ENCODE measurements at places on chromosomes 6 and 20. TPM values are rescaled to one million over a fixed set of nuclear protein-coding genes. Genes with fewer than 3 reads are reported as not detected.

Gene MTFR2
- 0.79 TPM for polyA plus RNA-seq

Gene TNNC2
- polyA plus RNA-seq, result 1.2 TPM

Gene RCAN2
- polyA plus RNA-seq, result not detected

DNA sequence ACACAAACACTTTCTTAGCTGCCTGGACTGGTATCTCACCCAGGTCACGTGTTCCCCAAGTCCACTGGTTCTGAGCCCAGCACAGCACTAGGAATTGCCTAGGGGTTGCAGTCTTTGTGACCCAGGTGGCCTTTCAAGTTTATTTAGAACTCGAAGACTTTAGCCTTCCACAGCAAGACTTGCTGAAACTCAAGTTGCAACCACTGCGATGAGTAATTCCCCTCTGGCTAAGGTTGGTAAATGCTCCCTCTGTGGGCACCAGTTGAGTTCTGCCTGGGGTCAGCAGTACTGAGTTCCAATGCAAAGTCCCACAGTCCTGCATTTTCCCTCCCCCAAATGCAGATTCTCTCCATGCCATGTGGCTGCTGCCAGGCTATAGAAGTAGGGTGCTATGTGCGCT, 77.6 kb upstream of the MOCS1 start:
- H3K27me3 ChIP-seq, result no peaks in the 10 kb centered on the region
- no peak for DNase-seq
- no peaks in the 10 kb centered on the region for H3K36me3 ChIP-seq
- no peaks in the 10 kb centered on the region for H3K4me1 ChIP-seq

Gene BCAS1
- polyA plus RNA-seq, result 0.01 TPM

GRCh38 chr6:63597141-63598048, 25.1 kb downstream of the LOC128125822 start:
- peaks cover 3% of the 10 kb centered on the region for H3K27me3 ChIP-seq
- H3K36me3 ChIP-seq, result no peaks in the 10 kb centered on the region
- no peak overlapping the region for H3K27ac ChIP-seq
- peaks cover 13% of the 10 kb centered on the region for H3K4me1 ChIP-seq

DNA sequence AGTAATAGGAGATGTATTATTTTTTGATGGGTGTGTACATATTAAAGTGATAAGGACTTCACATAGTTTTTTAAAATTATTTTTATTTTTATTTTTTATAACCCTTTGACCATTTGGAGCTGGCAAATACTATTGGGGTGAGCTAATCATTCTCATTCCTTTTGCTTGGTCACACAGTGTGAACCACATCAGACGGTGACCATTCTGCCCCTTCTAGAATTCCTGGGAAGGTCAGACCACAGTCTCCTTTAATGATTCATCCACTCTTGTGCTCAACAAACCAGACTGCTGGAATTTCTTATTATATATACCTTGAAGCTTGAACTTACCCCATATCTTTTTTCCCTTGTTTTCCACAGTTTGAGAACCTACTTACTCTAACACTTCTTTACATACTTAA, 23.9 kb upstream of the PRL start:
- H3K4me1 ChIP-seq, result no peaks in the 10 kb centered on the region
- no peaks in the 10 kb centered on the region for H3K27me3 ChIP-seq
- DNase-seq, result no peak
- H3K36me3 ChIP-seq, result no peaks in the 10 kb centered on the region
- no peak overlapping the region for H3K27ac ChIP-seq

GRCh38 chr6:37313723-37314486, 39.9 kb upstream of the RNF8 start:
- H3K36me3 ChIP-seq, result peaks cover 35% of the 10 kb centered on the region
- no peak for DNase-seq
- H3K4me1 ChIP-seq, result no peaks in the 10 kb centered on the region
- H3K4me3 ChIP-seq, result no peak overlapping the region
- no peaks in the 10 kb centered on the region for H3K27me3 ChIP-seq
- H3K27ac ChIP-seq, result no peak overlapping the region

DNA sequence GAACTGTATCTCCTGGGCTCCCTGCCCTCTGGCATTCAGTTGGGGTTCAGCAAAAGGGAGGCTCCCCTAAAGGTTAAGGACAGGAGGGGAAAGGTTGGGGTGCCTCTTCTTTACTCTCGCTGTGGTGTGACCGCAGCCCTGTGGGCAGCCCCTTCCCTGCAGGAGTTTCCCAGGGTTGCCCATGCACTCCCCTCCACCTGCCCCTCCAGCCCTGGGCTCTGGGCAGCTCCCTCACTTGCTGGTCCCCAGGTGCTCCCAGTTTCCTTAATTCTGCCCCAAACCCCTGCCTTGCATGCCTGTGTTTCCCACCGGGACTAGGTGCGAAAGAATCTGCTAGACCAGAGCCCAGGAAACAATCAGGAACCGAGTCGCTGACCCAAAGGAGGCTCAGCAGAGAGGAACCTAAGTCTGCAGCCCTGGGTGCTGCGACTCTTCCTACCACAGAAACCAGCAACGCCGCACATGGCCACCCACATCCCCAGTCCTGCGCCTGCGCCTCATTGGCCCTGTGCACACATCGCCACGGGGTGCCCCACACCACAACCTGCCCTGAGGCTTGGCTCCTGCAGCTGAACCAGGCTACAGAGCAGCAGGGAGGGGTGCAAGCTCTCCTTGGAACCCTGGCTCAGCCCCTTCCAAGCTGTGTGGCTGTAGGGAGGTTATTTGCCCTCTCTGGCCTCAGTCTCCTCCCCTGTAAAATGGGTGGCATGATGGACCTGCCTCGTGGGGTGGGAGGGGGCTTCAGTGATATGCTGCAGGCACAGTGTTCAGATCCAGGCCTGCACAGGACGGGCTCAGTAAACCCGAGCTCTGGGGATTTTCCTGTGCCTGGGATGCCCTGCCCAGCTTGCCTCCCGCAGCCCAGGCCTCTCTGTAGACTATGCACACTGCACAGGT, 487.6 kb downstream of the PREX1 start:
- H3K4me1 ChIP-seq, result no peaks in the 10 kb centered on the region
- H3K27me3 ChIP-seq, result no peaks in the 10 kb centered on the region
- no peak overlapping the region for H3K4me3 ChIP-seq
- no peak for DNase-seq
- H3K27ac ChIP-seq, result no peak overlapping the region
- H3K36me3 ChIP-seq, result no peaks in the 10 kb centered on the region

GRCh38 chr6:18845896-18846295, 458.7 kb downstream of the RNF144B start:
- H3K36me3 ChIP-seq, result no peaks in the 10 kb centered on the region
- no peaks in the 10 kb centered on the region for H3K4me1 ChIP-seq
- H3K27me3 ChIP-seq, result no peaks in the 10 kb centered on the region

GRCh38 chr6:160962835-160963623, 28.5 kb upstream of the MAP3K4 start:
- no peak for DNase-seq
- no peaks in the 10 kb centered on the region for H3K27me3 ChIP-seq
- H3K27ac ChIP-seq, result no peak overlapping the region
- no peaks in the 10 kb centered on the region for H3K36me3 ChIP-seq
- no peaks in the 10 kb centered on the region for H3K4me1 ChIP-seq

Gene TAF4
- 14.9 TPM for polyA plus RNA-seq

Gene C6orf118
- polyA plus RNA-seq, result not detected

Gene ARFGEF2
- polyA plus RNA-seq, result 10.9 TPM

DNA sequence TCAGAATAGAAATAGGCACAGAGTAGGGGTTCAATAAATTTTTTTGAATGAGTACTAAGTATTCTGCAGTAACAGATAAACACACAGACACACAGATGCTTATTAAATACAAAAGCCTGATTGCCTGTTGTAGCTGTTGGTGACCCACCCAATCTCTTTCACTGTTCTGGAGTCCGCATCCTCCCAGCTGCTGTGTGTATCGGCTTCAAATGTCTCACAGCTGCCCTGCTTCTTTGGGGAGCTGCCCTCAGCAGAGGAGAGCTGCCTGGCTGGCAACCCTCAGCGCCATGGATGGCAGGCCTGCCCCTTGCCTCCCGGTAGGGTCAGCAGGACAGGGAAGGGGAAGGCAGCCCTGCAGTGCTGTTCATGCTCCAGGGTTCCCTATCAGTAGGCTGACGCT, 85.9 kb upstream of the PRND start:
- H3K36me3 ChIP-seq, result no peaks in the 10 kb centered on the region
- H3K4me3 ChIP-seq, result no peak overlapping the region
- no peaks in the 10 kb centered on the region for H3K27me3 ChIP-seq
- no peak overlapping the region for H3K27ac ChIP-seq

Gene C20orf144
- not detected for polyA plus RNA-seq

- DNase-seq, result peak; percentile 4
- H3K4me3 ChIP-seq, result no peak overlapping the region
- peak overlapping the region; percentile 73 for H3K27ac ChIP-seq
- peaks cover 12% of the 10 kb centered on the region for H3K4me1 ChIP-seq
- no peaks in the 10 kb centered on the region for H3K36me3 ChIP-seq
- no peaks in the 10 kb centered on the region for H3K27me3 ChIP-seq
Measured at GRCh38 chr6:156916130-156916801, 139.1 kb downstream of the ARID1B start.

Gene CAP2
- polyA plus RNA-seq, result not detected

Gene ULBP1
- 0.09 TPM for polyA plus RNA-seq

Gene KCNQ2
- not detected for polyA plus RNA-seq

Gene CYP24A1
- not detected for polyA plus RNA-seq

DNA sequence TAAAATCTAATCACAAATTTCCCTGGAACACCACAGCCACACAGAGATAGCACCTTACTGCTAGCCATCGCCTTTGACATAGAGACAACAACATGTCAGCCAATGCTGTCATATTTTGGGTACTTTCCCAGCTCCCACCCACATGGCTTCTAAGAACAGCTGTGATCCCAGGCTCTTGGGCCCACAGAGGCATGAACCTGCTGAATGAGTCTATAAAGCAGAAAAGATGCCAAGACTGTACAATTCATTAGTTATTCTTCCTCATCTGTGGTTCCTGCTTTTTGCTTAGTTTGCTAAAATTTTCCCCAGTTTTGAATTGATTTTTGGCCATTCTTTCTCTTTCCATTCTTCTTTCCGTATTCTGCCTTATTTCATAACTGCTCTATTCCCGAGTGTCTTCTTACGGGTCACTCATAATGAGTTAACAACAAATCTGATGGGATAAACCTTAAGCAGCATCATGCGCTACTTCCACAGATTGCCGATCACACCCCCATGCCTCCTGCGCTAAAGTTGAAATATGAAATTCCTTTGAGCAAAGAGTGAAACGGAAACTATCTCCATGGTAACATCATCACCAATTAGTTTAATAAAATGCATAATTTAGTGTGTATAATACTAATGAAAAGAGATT, 327.3 kb upstream of the HSF2 start:
- no peak overlapping the region for H3K27ac ChIP-seq
- no peaks in the 10 kb centered on the region for H3K36me3 ChIP-seq
- no peak overlapping the region for H3K4me3 ChIP-seq
- no peaks in the 10 kb centered on the region for H3K27me3 ChIP-seq

DNA sequence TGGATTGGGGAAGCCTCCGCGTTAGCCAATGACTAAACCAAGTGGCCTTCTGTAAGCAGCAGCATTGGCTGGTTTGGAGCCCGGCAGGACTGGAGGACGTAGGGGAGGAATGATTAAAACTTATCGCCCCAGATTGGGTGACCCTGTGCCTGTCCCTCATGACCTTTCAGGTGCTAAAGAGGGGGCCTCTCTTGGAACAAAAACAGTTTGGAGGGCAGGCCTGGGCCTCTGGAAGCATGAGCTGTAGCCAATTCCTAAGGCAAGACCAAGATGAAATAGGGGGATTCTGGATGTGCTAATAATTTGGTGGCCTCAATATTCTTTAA, 1.4 kb downstream of the GMPR start:
- H3K27ac ChIP-seq, result no peak overlapping the region
- H3K27me3 ChIP-seq, result peaks cover 29% of the 10 kb centered on the region
- peak; percentile 71 for DNase-seq
- H3K4me3 ChIP-seq, result peak overlapping the region; percentile 79

Gene C6orf58
- not detected for polyA plus RNA-seq

Measured in CD14-positive monocyte (primary cell).